Activated CD4-positive, alpha-beta T cell treated with anti-CD3 and anti-CD28 coated beads for 36 hours (primary cell): ENCODE measurements at places on chromosomes 6 and 20. TPM values are rescaled to one million over a fixed set of nuclear protein-coding genes. Genes with fewer than 3 reads are reported as not detected.

GRCh38 chr20:18532626-18533025, 24.9 kb downstream of the SEC23B start:
- no peaks in the 10 kb centered on the region for H3K27me3 ChIP-seq
- peak overlapping the region; percentile 33 for H3K27ac ChIP-seq
- H3K36me3 ChIP-seq: peaks cover 67% of the 10 kb centered on the region
- no peak overlapping the region for H3K4me3 ChIP-seq
- no peaks in the 10 kb centered on the region for H3K4me1 ChIP-seq
- no peak for DNase-seq

DNA sequence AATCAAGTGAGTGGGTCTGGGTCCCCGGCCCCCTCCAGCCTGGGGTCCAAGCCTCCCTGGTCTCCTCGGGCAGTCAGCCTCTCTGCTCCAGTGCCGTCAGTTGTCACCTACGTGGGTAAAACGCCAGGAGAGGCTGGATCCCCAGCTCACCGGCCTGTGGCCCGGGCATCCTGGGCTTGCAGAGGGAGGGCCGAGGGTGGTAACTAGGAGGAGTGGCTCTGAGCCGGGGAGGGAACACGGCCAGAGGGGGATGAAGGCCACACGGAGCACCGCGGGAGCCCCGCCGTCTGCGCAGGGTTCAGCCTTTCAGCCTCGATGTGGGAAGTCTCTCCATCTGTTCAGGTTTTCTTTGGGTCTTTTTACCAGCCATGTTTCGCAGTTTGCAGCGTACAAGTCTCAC, 29.5 kb upstream of the BHLHE23 start:
- no peaks in the 10 kb centered on the region for H3K36me3 ChIP-seq
- peaks cover 25% of the 10 kb centered on the region for H3K27me3 ChIP-seq
- H3K4me3 ChIP-seq: no peak overlapping the region
- no peak for DNase-seq
- H3K4me1 ChIP-seq: peaks cover 8% of the 10 kb centered on the region

GRCh38 chr6:139230391-139230840, 61.4 kb downstream of the TXLNB start:
- peak; percentile 22 for DNase-seq
- no peak overlapping the region for H3K4me3 ChIP-seq
- peaks cover 7% of the 10 kb centered on the region for H3K4me1 ChIP-seq
- no peaks in the 10 kb centered on the region for H3K27me3 ChIP-seq
- no peak overlapping the region for H3K27ac ChIP-seq
- no peaks in the 10 kb centered on the region for H3K36me3 ChIP-seq

DNA sequence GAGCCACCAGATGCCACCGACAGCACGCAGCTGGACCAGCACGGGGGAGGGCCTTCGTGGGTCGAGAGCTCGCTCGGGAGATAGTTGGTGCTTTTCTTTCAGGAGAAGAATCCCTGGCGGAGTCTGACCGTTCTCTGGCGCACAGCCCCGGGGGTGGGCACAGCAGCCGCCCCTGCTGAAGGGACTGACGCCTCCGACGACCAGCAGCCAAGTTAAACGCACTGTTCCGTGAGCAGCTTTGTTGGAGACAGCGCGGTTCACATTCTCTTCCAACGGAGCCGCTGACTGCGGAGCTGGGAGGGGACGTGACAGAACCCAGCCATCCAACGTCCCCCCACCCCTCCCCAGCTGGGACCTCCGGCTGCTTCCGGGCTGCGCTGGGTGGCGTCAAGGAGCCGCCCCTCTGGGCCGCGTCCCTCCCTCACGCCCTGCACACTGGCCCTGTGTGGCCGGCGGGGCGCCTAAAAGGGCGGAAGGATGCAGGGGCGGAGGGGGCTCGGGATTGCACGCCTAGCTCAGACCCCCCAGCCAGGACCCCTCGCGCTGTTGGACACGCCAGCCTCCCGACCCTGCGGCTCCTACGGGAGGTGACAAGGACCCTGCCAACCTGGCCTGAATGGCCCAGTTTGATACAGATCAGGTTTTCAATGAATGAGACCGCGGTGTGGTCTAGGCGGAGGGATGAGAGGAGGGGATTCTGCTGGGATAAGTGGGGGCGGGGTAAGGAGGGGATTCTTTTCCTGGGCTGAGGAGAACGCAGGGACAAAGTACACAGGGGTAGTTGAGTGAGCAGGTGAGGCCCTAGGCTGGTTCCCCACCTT, 36.4 kb upstream of the KHDC1 start:
- DNase-seq: no peak
- H3K36me3 ChIP-seq: peaks cover 11% of the 10 kb centered on the region
- H3K27ac ChIP-seq: no peak overlapping the region
- H3K4me1 ChIP-seq: no peaks in the 10 kb centered on the region
- no peaks in the 10 kb centered on the region for H3K27me3 ChIP-seq

- no peak overlapping the region for H3K4me3 ChIP-seq
- H3K36me3 ChIP-seq: peaks cover 2% of the 10 kb centered on the region
- no peak overlapping the region for H3K27ac ChIP-seq
- no peaks in the 10 kb centered on the region for H3K27me3 ChIP-seq
- peaks cover 34% of the 10 kb centered on the region for H3K4me1 ChIP-seq
These were observed 24.0 kb downstream of the ACSS1 start for GRCh38 chr20:25033924-25034300.

DNA sequence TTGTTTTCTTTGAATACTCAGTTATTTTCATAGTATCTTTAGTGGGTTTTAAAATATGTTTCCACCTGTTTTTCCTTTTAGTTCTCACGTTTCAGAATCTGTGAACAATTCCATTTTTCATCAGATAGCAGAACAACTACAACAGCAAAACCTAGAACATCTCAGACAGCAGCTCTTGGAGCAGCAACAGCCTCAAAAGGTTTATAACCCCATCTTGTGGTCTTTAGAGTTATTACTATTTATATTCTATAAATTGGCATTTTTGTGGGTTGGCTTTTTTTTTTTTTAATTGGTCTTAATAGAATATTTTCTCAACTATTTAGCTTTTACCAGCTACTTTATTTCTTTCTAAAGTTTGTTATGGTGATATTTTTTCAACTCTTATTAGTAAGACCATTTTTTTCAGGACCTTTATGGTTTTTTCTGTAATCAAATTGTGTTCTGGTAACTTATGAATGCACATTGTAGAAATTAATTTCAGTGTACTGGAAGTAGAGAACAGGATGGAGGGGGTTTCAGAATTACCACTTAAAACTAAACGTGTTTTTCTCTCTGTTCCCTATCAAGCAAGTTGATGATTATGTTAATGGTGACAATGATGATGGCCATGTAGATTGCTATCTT, 72.2 kb downstream of the SCAF8 start:
- H3K36me3 ChIP-seq: peaks cover 41% of the 10 kb centered on the region
- peaks cover 3% of the 10 kb centered on the region for H3K4me1 ChIP-seq
- no peaks in the 10 kb centered on the region for H3K27me3 ChIP-seq
- no peak for DNase-seq

DNA sequence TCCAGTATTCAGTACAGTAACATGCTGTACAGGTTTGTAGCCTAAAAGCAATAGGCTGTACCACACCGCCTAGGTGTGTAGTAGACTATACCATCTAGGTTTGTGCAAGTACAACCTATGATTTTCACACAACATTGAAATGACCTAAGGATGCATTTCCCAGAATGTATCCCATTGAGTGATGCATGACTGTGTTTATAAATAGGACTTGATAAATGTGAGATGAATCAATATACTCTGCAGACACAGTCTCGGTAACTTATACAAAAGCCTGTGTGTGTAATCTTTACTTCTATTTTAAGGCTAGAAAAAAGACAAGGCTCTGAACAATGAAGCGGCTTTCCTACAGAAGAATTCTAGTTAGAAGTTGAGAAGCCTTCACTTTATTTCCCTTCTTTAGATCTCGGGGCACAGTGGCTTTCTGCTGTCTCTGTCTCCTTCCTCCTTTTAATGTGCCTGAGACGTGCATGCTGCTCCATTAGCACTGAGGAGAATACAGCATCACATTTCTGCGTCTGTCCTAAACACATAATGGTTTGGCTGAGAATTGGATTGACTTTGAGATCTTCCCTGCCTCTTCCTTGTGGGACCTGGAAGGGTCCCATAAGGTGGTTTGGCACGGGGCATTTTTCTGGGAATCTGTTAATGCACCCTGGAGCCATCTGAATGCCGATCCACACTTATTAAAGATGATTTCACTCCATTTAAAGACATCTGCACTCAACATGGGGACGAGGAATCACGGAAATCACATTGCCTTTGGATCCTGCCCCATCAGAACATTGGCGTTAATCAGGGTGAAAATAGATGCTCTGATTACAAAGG, 112.5 kb downstream of the SCML4 start:
- H3K4me1 ChIP-seq: peaks cover 66% of the 10 kb centered on the region
- no peak overlapping the region for H3K4me3 ChIP-seq
- H3K27me3 ChIP-seq: no peaks in the 10 kb centered on the region
- peaks cover 6% of the 10 kb centered on the region for H3K36me3 ChIP-seq
- H3K27ac ChIP-seq: peak overlapping the region; percentile 93

DNA sequence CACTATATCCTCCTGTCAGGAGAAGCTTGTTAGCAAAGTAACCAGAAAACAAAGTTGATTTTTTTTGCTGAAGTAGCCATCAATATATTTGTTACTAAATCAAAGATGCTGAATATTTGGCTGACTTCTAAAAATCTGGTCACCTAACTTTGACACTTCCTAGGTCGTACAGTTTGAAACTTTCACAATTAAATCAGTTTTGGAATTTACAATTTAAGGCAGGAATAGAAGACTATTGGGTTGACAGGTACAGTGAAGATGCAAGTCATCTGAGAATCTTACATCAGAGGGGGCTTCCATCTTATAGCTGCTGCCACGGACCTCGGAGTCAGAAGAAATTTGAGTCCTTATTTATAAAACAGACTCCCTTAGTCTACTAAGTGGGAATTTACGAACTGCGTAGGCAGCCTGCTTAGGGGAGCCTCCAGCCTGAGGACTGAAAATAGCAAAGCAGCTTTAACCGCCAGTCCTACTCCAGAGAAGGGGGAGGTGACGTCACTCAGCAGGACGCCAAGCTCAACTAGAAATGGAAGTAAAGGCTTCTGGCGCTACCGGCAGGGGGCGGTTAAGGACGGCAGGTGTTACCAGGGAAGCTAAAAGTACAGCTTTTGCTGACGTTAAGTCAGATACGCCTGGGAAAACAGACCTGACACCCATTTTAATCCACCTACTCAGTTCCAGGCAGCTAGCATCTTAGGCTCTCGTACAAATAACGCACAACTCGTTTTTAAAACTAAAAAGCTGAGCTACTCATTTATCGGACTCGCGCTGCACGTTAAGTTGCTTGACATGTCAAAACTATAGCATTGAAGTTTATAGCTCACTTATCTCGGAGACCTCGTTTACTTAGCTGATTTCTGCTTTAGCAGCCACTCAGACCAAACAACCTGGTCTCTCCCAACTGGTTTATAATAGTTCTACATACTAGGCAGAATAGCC, 61.1 kb upstream of the HFE start:
- H3K4me3 ChIP-seq: peak overlapping the region; percentile 81
- H3K27me3 ChIP-seq: no peaks in the 10 kb centered on the region
- H3K36me3 ChIP-seq: peaks cover 4% of the 10 kb centered on the region
- H3K4me1 ChIP-seq: peaks cover 51% of the 10 kb centered on the region

GRCh38 chr6:169008641-169009257, 244.9 kb downstream of the THBS2 start:
- H3K27me3 ChIP-seq: no peaks in the 10 kb centered on the region
- no peak overlapping the region for H3K27ac ChIP-seq
- H3K4me3 ChIP-seq: no peak overlapping the region
- no peaks in the 10 kb centered on the region for H3K36me3 ChIP-seq
- H3K4me1 ChIP-seq: no peaks in the 10 kb centered on the region

DNA sequence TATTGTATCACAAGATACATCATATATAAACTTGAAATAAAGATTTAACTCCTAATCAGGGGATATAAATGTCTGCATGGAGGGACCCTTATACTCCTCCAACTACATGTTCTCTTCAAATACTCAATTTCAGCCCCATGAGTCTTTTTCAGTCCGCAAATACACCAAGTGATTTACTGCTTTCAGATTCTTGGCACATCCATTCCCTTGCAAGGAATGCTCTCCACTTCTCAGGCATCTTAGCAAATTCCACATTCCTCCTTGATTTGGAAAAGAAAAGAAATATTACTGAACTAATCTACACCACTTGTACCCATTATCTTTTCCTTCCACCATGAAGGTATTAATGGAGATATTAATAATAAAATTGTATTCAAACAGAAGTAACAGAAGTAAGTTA, 999.4 kb upstream of the GJE1 start:
- no peaks in the 10 kb centered on the region for H3K4me1 ChIP-seq
- no peak overlapping the region for H3K4me3 ChIP-seq
- no peaks in the 10 kb centered on the region for H3K36me3 ChIP-seq
- H3K27ac ChIP-seq: no peak overlapping the region

DNA sequence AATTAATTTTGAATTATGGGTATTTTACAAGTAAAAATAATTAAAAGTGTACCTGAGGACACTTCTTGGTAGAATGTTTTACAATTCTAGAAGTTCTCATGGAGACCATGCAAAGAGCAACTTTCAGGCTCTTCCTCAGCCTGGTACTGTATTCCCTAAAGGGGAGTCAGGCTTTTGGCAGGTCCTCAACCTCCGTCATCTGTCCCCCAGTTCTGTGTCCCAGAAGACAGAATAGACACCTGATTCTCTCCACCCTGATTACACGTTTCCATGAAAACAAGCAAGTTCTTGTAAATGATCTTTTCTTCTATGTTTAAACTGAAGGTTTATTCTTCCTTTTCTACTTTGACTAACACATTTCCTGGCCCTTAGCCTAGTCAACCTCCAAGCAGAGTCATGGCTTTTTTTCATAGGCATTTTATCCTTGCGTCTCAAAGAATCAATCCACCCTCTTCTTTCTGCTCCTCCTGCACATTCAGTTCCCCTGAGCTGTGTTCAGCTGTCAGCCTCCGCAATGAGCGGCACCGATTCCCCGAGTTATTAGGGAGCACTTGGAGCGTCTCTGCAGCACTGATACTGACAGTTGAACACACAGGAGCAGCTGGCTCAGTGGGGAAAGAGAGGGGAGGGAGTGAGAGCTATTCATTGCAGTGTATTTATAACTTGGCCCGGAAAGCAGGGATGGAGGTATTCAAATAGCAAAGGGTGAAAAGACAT, 1082.4 kb upstream of the MAP3K7 start:
- H3K4me1 ChIP-seq: no peaks in the 10 kb centered on the region
- DNase-seq: no peak
- H3K27ac ChIP-seq: no peak overlapping the region
- H3K36me3 ChIP-seq: no peaks in the 10 kb centered on the region
- no peaks in the 10 kb centered on the region for H3K27me3 ChIP-seq
- no peak overlapping the region for H3K4me3 ChIP-seq

CST1 gene
- not detected for total RNA-seq

GHRH gene
- not detected for total RNA-seq

F13A1 gene
- not detected for total RNA-seq
